Activated CD4-positive, alpha-beta T cell treated with anti-CD3 and anti-CD28 coated beads, Interleukin-2, amount 50 U/mL, for 1 hour (primary cell): ENCODE measurements at places on chromosomes 13 and 19.

DNA sequence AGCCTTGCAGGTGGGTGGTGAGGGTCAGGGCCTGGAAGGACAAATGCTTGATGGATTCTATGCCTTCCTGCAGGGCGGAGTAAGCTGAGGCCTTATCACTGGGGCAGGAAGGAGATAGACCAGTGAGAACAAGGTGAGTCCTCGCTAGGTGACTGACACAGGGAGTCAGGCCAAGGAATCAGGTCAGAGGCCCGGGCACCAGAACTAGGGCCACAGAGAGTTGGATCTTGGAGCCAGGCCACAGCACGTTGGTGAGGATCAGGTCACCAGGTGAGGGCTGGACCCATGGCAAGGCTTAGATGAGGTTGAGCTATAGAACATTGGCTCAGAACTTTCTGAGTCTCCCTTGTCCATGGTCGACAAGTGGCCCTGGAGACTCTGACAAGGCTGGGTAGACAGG is 328.2 kb downstream of the FOXO1 start:
- no peak for DNase-seq

- DNase-seq, result no peak
Observed at GRCh38 chr13:40961214-40961613, 57.9 kb downstream of the ELF1 start.

DNA sequence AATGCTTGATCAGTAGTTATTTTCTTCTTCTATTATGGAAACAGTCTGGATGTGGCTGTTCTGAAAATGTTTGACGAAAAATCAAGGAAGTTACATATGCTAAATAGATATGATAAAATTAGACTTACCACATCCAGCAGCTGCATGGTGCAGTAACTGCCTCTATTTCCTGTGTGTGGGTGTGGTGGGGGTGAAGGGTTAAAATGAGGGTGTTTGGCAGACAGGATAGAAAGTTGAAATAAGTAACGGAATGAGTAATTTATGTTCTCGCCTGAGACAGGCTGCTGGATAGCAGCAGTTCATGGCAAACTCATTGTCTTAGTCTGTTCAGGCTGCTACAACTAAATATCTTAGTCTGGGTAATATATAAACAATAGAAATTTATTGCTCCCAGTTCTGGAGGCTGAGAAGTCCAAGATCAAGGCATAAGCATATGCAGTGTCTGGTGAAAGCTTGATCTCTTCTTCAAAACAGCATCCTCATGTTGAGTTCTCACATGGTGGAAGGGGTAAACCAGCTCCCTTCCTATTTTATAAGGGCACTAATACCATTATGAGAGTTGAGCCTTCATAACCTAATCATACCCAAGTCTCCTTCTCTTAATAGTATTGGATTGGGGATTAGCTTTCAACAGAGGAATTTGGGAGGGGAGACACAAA is 1248.9 kb downstream of the SLITRK5 start:
- DNase-seq, result no peak

GRCh38 chr13:98831236-98831635 is 78.8 kb upstream of the SLC15A1 start:
- no peak for DNase-seq

DNA sequence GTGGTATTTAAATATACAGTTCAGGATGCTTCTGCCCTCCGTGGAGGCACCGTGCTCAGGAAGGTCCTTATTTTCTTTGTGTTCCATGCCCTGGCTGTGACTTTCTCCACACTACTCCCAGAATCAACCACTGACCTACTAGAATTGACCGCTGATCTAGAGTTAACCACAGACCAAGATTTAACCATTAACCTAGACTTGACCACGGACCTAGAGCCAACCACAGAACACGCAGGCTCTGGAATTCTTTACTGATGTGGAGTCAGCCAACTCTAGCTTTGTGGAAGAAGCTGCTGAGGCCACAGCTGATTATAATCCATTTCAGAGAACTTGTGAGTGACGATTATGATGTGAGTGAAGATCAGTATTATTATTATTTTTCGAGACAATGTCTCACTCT is 18.0 kb downstream of the GTF2F2 start:
- DNase-seq, result no peak

- no peak for DNase-seq
Observed at GRCh38 chr19:55071129-55071502, 4.6 kb upstream of the EPS8L1 start.

DNA sequence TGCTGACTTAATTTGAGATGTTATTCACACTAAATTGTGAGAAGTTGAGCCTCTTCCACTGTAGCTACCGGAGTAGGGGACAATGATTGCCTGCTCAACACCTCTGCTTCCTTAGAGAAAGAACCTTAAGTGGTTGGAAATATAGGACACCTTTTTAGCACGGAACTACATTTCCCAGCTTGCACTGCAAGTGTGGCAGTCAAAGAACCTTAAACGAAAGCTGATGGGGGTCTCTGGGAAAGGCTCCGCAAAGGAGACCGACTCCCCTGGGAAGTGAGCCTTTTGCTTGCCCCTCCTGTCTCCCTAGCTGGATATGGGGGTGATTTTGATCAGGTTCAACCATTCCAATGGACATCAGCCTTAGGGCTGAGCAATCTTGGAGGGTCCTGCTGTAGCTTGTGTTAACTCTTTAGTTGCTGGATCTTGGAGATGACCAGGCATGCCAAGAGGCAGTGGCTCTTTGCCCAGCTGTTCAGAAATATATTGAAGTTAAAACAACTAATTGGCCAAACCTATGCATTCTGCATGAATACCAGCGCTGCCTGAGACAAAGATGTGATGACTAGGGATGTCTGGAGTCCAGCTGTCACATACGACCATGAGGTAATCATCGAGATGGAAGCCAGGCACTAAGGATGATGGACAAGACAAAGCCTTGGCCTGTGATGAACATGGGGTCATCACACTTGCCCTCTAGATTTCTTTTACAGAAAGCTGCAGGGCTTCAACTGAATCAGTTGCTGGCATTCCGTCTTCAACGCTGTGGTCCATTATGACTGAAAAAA is 286.5 kb downstream of the FOXO1 start:
- DNase-seq, result no peak

DNA sequence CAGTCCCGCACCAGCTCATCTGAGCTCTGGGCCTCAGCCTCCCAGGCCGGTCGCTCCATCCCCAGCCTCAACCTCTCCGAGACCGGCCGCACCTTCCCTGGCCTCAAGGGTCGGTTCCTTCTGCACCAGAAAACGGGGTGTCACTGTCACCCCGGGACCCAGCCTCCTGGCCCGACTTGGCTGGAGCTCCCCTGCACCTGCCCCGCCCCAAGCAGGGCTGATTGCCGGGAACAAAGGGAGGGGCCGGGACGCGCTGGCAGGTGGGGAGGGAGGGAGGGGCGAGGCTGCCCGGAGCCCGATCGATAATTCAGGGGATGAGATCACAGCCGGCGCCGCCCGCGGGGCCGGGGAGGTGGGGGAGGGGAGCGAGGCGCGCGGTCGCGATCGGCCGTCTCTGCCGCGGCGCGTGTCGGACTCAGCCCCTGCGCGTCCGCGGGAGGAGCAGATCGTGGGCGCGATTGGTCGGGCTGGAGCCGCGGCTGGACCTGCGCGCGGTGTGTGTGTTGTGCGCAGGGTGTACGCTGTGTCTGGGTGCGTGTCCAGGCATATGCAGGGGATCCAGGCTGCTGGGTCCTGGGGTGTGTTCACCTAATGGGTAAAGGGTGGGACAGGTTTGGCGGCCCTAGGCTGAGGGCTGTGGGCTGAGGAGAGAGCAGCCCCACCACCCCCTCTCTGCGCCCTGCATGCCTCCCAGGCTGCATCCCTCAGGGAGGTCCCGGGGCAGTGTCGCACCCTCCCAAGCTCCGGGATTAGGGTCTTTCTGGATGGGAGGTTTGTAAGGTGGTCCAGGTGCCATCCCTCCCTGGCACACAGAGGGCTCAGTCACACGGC is 1.1 kb upstream of the SHC2 start:
- no peak for DNase-seq

- DNase-seq, result no peak
Observed at GRCh38 chr13:110518226-110518525, 43.3 kb downstream of the RAB20 start.

- DNase-seq, result no peak
Observed at GRCh38 chr19:13425151-13425550, 81.1 kb downstream of the CACNA1A start.

GRCh38 chr19:32748497-32748896 is 28.9 kb downstream of the TDRD12 start:
- no peak for DNase-seq

GRCh38 chr19:48737360-48737998 is 2.9 kb downstream of the RASIP1 start:
- no peak for DNase-seq

- no peak for DNase-seq
Observed at GRCh38 chr13:64007339-64007738, 2591.7 kb upstream of the PCDH20 start.

DNA sequence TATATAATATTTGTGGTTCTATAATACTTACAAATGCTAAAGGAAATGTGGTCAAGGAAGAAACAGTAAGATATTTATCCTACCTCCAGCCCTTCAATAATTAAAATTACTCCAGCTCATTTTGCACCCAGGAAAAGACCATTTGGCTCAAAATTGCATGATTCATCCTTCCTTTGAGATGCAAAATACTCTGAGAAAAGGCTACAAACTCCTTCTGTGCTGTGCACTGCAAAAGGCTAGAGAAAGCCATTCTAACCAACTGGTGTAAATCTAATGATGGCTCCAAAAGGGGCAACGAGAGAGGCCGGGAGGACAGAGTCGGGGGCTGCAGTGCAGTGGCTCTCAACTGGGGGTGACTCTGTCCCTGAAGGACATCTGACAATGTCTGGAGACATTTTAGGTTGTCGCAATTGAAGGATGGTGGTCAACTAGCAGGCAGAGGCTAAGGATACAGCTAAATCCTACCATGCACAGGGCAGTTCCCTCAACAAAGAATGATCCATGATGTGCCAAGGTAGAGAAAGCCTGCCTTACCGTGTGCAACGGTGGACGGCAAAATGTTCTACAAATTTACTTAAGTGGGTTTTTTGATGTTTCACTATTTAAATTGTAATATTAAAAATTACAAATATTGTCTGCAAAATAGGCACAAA is 32.6 kb downstream of the SLC7A1 start:
- DNase-seq, result no peak

GRCh38 chr19:12574036-12574435 is 22.8 kb upstream of the ZNF564 start:
- DNase-seq, result no peak

GRCh38 chr19:18261474-18261873 is 12.8 kb downstream of the IQCN start:
- DNase-seq, result no peak

DNA sequence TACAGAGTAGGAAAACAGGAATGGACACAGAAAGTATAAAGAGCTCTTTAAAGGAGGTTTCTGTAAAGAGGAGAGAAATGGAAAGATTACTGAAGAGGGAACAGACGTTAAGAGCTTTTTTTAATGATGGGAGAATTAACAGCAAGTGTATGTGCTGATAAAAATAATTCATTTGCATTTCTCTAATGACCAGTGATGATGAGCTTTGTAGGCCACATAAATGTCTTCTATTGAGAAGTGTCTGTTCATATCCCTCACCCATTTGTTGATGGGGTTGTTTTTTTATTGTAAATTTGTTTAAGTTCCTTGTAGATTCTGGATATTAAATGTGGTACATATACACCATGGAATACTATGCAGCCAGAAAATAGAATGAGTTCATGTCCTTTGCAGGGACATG is 40.0 kb downstream of the MYO16 start:
- DNase-seq, result no peak

GRCh38 chr19:32309711-32310390 is 35.6 kb upstream of the ZNF507 start:
- DNase-seq, result no peak
